ENCODE measurements at places on chromosomes 2 and 18.
A peak's percentile ranks its signal among the peaks of the same experiment; 100 is the strongest.

DNA sequence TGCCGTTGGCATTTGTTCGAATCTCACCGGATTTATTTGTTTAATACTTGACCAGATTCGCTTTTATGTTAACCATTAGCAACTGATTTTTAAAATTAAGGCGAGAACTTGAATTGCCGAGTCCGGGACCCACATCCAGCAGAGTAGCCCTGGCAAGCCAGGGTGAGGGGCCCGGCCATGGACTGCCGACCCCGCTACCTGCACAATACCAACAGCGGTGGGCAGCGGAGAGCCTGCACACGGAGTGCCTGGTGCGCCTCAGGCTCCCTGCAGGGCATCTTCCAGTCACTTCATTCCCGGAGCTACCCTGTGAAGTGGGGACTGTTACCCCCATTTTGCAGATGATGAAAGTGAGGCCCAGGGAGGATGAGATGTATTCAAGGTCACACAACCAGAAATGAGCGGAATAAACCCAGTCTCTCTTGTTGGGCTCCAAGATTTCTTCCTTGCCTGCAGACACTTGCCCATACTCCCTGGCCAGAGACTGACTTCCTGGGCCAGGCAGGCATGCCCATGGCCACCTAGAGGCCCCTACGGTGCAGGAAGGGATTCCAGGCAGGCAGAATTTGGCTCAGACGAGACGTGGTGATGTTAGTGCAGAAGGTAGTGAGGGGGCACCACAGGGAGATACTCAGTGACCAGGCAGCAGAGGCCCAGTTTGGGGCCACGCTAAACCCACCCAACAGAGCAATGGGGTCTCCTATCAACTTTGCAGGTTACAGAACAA is 2.9 kb downstream of the FBLN7 start:
- DNase-seq, result no peak

- DNase-seq, result no peak
Observed at GRCh38 chr2:179268277-179268925, 3.8 kb upstream of the SESTD1 start.

DNA sequence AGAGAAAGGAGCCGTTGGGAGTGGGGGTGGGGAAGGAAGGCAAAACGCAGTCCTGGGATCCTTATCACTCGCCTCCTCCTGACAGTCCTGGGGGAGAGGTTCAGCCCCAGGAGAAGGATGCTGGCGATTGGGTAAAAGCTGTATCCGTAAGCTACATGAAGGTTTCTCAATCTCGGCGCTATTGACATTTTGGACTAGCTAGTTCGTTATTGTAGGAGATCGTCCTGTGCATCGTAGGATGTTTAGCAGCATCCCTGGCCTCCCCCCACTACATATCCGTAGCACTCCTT is 511 bp upstream of the TP53I3 start:
- no peak for DNase-seq

DNA sequence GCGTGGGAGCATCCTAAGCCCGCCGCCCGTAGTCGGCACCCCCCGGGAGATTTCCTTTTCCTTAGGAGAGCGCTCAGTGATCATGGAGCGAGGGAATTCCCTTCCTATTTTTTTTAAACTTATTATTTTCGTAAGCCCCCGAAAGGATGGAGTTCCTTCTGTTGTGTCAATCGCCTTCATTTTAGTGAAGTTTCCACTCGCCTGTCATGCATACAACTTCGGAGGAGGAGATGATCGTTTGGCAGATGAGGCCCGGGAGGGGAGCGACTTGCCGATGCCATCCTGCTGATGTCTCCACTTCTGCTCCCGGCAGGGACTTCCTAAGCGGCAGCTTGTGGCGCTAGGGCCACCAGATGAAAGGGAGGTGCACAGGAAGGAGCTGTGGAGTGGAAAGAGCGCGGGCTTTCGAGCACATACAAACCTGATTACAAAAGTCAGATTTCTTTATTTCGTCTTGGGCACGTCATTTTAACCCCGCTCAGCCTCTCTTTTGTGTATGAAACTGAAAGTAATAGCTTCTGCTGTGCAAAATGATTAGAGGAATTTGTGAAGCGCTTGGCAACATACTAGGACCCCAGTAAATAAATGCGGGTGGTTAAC is at the start of gene ADGRF3:
TSS of gene ADGRF3 (minus strand) at position 336 of the 600 bp plus-strand sequence. CDS start 555 bp downstream, outside the sequence.
- DNase-seq, result peak; percentile 79

DNA sequence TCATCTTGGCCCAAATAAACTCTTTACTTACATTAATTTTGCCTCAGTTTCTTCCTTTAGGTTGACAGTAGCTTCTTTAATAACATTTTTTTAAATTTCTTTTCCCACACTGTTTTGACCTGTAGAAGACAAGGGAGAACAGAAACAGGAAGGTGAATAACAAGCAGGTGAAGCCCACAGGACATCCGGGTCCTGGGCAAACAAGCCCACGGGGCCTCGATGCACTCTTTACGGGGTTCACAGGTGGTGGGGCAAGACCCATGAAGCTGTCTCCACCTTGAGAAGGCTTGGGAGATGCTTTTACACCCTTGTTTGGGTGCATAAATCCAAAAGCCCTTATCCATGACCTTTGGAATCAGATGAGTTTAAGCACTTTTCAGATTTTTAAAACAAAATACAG is 301.0 kb upstream of the MGAT5 start:
- DNase-seq, result no peak

DNA sequence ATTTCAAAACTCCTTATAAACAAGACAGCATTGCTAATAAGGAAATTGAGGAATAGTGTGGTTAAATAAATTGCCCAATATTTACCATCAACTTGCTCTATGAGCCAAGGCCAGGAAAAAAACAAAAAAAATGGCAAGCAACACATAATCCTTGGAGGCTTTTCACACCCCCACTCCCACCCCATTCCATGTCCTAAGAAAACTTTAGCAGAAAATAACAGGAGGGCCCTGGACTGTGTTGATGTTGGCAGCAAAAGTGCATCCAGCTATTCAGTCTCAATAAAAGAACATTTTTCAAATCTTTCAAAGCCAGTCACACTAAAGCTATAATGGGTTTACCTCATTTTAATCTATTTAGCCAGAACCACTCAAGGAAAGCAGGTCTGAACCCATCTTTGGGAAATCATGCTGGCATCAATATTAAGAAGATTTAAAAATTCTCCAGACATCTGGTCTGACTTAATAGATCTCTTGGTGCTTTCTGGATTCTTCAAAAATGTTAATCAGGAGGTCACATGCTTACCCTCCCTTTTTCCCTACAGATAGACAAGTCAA is 34.6 kb upstream of the STK17B start:
- DNase-seq, result no peak

DNA sequence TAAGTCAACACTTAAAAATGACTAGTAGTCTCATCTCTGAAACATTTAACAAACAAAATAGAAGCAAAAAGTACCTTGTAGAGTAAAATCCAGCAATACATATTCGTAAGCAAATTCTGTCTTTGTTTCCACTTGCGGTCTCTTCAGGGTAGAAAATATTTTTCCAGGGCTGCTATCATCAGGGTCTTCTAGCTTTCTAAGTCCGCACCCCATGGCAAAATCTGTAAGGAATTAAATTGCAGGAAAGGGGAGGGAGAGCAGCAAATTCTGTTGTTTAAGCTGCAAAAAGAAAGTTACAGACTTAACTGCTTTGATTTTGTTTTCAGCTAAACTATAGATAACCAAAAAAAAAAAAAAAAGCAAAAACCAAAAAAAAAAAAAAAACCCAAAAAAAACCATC is at the start of gene RFTN2:
TSS of gene RFTN2 (minus strand) at position 342 of the 400 bp plus-strand sequence. CDS start at position 213, 129 bp downstream.
- DNase-seq, result no peak

DNA sequence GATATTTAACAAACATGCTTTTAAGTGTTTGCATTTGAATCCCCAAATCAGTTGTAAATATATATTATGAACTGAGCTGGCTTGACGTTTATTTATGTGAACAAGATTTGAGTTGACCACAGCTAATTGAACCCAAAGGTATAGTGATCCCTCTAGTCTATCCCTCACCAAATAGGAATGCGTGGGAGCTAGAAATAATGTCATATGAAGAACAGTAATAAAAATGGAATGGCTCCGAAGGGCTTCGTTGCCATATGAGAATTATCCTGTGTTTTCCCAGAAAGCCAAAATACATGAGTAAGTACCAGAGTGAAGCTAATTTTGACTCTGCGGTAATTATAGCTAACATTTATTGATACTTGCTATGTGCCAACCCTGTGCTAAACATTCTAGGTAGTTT is 142.7 kb downstream of the ADCYAP1 start:
- DNase-seq, result no peak

DNA sequence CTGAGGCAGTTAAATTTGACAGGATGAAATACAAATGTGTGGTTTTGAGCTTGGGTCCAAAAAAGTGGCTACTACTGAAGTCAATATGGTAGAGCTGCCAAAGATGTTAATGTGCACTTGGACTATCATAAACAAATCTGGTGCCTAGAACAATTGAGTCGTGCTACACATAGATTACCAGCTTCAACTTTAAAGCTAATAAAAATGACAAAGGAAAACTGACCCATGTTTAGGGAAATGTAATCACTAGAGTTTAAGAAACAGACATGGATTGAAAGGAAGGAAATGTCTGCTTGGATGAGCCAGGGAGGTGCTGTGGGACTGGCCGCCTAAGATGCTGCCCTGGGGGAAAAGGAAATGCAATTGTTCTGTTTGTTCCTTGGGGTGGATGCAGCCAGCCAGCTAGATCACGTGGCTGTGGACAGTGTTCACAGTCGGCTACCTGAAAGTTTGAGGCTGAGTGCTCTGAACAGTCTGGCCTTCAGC is 36.6 kb downstream of the CYB5A start:
- no peak for DNase-seq

GRCh38 chr18:58135701-58136331 is 91.8 kb downstream of the NEDD4L start:
- peak; percentile 88 for DNase-seq

All from endodermal cell (in vitro differentiated cells).